Mesenchymal stem cell (in vitro differentiated cells and primary cell): ENCODE measurements at places on chromosomes 16 and 17.

GRCh38 chr16:81276323-81276722, 37.8 kb downstream of the BCO1 start:
- no peaks in the 10 kb centered on the region for H3K4me1 ChIP-seq
- H3K27ac ChIP-seq, result no peak overlapping the region
- no peak for DNase-seq
- no peak overlapping the region for H3K4me3 ChIP-seq

DNA sequence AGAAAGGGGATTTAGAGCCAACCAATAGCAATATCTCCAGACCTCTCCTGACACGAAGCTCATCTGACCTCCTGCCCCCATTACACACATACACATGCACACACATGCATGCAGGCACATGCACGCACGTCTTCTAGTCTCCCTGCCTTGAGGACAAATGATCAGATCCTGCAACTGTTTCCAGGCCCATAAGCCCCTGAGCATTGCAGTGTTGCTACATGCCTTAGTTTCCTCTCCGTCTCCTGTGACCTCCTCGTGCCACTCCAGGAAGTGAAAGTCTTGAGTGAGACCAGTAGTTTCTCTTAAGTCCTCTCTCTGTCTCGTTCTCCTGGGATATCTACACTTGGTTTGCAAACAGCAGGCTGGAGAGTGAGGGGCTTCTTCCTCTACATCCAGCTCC, 8.2 kb downstream of the CIITA start:
- no peak overlapping the region for H3K27ac ChIP-seq
- H3K4me3 ChIP-seq, result no peak overlapping the region
- H3K27me3 ChIP-seq, result peaks cover 46% of the 10 kb centered on the region
- peaks cover 7% of the 10 kb centered on the region for H3K36me3 ChIP-seq
- no peak for DNase-seq
- no peaks in the 10 kb centered on the region for H3K4me1 ChIP-seq

- H3K4me3 ChIP-seq, result no peak overlapping the region
- H3K4me1 ChIP-seq, result peaks cover 38% of the 10 kb centered on the region
- peaks cover 48% of the 10 kb centered on the region for H3K36me3 ChIP-seq
- no peak overlapping the region for H3K27ac ChIP-seq
Measured at GRCh38 chr16:89564476-89565255, 4.2 kb downstream of the RPL13 start.

GRCh38 chr16:27717726-27718125, 167.8 kb downstream of the KATNIP start:
- H3K4me1 ChIP-seq, result peaks cover 4% of the 10 kb centered on the region
- H3K27ac ChIP-seq, result no peak overlapping the region
- no peak overlapping the region for H3K4me3 ChIP-seq
- no peaks in the 10 kb centered on the region for H3K27me3 ChIP-seq
- no peak for DNase-seq

DNA sequence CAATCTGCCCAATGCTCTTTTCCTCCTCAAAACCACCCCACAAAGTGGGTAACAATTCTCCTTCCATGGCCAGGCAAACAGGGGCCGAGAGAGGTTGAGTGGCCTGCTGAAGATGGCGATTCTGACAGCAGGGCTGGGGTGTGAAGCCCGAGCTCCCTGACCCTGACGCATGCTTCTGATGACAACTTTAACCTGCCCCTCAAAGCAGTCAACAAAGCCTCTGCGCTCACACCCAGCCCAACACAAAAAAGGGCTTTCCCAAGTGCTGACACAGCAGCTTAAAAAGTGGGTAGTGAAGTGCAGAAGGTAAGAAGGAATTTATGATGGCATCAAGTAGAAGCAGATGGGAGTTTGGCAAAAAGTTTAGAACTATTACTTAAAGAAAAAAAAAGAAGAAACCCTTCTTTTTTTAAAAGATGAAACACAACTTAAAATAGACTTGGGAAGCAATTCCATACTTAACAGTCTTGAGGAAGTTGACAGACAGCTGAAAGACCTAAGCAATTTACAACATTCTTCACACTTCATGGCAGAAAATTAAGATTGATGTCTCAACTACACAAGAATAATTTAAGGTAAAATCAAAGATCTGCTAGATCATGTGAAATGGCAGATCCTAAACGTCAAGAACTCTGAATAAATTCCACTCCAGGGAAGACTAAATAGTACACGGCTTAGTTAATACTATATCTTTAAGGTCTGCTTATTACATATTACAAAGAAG, 133.9 kb downstream of the PARN start:
- H3K4me1 ChIP-seq, result peaks cover 21% of the 10 kb centered on the region
- H3K4me3 ChIP-seq, result no peak overlapping the region
- no peaks in the 10 kb centered on the region for H3K27me3 ChIP-seq
- no peak for DNase-seq
